ENCODE measurements at places on chromosomes 2 and 18.

DNA sequence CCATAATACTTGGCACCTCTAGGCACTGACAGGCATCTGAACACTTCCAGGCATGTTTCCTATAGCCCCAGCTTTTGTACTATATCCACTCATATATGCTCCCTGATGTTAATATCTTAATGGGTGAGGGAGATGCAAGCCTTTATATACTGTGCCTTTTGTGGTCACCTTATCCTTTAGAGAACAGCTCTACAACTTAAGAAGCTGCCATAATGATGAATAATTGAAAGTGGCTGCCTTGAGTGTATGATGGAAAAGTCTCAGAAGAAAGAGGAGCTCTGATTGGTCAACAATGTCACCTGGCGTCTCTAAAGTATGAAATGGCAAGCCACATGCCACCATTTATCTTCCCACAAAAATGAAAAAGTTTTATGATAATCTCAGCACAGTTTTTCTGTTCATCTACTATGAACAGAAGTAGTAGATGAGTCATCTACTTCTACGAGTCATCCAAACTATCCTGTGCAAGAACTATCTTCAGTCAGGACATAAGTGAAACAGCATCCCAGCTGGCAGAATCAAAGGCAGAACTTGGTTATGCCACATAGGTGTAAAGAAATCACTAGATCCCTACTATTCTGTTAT, 997.9 kb upstream of the CELF4 start:
- no peak for DNase-seq

DNA sequence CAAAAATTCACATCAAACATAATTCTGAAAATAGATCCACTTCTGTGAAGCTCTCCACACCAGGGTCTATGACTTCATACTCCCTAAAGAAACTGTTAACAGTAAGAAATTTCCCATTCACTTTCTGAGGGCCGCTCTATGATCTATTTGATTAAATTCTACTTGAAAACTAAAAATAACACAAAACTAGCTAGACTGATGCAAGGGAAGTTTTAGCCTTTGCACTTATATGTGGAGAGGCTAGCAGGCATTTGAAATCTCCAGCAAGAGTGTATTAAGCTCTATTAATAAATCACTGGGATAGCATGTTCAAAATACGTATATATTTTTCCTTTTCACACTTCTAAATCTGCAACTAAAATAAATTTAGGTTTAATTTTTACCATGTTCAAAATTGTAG, 113.7 kb upstream of the SMAD7 start:
- no peak for DNase-seq

GRCh38 chr18:10460414-10461018, 6.1 kb downstream of the APCDD1 start:
- no peak for DNase-seq

GRCh38 chr2:19632403-19632991, 269.3 kb downstream of the TTC32 start:
- no peak for DNase-seq

DNA sequence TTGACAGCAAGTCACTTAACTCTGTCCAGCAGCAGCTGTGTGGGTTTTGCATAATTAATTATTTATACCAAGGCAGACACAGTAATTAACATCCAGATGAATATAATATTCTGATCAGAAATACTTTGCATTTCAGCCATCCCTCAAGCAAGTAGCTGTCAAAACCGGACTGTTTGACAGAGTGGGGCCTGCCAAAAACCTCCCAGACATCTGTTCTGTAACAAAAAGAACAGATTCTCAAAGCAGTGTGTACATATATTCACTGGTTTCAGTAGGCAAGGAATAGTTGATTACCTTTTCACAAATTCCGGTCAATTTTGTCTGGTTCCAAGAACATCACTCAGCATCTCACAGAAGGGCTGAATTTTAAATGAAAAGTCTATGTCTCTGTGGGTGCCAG, 291.6 kb downstream of the CMPK2 start:
- DNase-seq: no peak

DNA sequence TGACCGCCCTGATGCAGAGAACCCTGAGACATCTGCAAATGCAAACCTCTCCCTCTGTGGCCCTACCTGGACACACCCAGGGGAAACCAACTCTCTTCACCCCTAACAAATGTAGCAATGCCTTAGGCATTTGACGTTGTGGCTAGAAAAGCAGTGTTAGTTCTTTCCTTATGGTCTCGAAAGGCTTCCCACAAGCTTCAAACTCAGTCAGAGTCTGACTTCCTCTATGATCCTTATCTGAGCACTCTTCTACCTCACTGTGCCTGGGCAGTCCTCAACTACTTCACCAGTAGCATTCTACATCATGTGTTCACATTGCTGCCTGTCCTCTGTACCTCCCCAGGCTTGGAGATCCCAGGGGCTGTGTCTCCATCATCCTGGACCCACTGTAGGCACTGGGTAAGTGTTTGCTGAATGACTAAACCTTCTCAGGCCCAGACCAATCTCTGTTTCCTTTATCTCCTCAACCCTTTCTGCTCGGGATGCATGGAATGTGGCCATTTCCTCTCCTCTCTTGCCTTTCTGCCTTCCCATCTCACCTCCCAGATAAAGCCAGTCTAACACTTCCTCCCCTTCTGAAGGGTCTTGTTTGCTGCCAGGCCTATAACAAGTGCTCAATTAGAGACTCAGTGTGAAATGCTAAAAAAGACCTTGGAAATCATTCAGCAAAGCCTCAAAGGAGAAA, 91.7 kb upstream of the ACAA2 start:
- no peak for DNase-seq

- no peak for DNase-seq
Measured at GRCh38 chr18:49207361-49207760, 253.1 kb downstream of the DYM start.

DNA sequence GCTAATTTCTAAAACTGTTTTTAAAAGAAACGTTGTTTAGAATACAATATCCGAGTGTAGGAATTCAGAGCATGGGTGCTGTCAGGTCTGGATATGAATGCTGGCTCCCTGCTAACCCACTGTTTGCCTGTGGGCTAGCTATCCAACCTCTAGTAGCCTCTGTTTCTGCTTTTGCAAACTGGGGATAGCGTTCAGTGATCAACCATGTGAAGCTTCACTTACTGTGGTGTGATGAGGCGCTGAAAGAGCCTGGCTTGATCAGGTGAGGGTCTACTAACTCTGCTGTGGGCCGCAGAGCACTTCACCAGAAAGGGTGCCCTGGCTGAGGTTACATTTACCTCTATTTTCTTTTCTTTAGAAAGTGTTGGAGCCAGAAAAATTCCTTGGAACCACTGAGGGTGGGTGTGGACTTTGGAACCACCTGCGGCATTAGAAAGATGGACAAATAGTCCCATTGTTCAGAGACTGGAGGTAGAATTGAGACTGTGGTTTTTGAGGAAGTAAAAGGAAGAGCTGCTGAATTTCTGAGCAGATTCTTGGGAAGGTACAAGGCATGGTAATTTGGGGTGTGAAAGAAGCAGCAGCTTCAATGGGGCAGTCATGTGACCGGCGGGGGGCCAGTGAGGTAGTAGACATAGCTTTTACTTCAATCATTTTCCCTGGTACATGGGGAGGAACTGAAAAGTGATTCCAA, 96.3 kb upstream of the CD302 start:
- DNase-seq: no peak

DNA sequence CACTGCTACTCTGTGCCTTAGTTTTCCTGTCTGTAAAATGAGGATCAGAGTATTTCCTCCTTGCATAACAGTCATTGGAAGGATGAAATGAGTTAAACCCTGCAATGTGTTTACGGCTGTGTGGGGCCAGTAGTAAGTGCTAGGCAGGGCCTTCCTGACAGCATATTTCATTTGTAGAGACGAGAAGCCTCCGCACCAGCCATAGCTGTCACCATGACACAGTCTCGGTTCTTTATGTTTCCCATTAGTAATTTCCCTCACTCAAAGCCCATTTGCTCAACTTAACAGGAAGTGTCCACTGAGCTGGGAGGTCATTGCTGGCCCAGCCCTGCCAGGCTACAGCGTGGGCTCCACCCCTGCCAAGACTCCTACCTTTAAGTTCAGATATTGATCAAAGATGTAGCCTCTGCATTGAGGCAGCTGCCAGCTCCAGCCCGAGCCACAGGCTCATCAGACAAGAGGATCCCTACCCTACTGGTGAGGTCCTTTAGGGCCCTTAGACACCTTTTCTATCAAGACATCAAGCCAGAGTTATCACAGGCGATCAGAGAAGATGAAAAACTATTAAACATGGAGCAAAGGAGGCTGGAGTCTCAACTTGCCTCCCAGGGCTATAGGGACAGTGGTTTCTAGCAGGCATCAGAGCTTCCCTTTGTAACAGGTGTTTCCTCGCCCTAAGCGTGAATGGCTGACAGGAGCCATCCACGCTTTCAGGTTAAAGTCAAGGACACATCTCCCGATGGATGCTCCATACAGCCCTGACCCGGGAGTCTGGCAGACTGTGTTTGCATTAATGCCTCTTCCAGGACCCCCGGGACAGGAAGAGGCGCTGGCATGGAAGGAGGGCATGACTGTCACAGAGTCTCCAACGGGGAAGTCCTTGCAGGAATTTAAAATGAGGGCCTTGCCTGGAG, 251.7 kb downstream of the NDUFA10 start:
- DNase-seq: no peak

DNA sequence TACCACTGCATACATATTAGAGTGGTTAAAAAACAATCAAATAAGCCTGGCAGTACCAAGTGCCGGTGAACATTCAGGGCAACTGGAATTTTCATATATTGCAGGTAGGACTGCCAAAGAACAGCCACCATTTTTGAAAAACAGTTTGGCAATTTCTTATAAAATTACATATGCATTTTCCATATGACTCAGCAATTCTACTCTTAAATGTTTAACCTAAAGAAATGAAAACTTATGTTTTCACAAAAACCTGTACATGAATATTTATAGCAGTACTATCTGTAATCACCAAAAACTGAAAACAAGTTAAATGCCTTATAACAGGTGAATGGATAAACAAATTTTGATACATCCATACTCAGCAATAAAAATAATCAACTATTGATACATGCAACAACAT, 39.9 kb downstream of the CTAGE1 start:
- no peak for DNase-seq

DNA sequence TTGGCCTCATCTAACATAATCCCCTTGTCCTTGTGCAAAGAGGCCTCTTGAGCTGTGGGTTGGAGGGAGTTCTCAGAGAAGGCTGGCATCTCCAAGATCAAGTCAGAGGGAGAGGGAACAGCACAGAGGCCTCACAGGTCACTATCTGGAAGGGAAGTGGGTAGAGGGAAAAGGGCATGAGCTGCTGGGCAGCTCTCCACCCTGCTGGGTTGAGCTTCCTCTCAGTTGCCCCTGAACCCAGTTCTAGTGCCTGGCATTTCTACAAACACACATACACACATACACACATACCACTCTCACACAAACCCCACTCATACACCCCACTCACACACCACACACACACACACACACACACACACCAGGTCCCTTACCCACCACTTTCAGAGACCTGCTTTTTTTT, 30.3 kb upstream of the RMP24 start:
- DNase-seq: no peak

GRCh38 chr18:23355206-23355605, 97.9 kb upstream of the RIOK3 start:
- DNase-seq: no peak

DNA sequence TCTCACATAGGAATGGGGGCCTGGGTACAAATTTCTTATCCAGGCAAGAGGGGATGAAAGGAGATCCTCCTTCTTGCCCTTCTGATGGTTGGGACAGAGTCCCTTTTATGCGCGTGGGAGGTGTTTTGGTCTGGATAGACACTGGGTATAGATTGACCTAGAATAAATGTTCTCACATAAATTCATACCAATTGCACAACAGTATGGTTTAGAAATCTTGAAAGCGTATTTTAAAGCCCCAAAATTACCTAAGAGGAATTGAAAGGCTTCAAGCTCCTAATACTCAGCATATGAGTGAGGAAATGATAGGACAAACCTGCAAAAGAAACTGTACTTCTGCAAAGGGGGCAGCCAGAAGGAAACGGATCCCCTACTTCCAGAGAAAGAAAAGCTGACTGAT, 2.6 kb upstream of the BCL2 start:
- no peak for DNase-seq

DNA sequence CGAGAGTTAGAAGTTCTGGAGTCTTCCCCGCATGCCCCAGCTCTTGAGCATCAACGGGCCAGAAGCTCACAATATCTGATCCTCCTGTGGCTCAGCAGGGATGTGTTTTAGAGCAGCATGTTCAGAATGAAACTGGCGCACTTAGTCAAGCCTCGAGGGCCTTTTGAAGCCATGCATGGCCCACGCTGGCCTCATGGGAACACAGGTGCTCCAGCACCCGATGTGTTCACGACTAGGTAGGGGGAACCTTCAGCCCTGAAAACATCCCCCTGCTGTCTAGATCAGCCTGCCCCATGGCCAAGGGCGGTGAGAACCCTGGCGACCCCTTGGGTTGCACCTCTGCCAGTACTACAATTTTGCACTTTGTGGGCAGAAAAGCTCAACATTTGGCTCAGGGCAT, 32.8 kb downstream of the MSH6 start:
- DNase-seq: no peak

DNA sequence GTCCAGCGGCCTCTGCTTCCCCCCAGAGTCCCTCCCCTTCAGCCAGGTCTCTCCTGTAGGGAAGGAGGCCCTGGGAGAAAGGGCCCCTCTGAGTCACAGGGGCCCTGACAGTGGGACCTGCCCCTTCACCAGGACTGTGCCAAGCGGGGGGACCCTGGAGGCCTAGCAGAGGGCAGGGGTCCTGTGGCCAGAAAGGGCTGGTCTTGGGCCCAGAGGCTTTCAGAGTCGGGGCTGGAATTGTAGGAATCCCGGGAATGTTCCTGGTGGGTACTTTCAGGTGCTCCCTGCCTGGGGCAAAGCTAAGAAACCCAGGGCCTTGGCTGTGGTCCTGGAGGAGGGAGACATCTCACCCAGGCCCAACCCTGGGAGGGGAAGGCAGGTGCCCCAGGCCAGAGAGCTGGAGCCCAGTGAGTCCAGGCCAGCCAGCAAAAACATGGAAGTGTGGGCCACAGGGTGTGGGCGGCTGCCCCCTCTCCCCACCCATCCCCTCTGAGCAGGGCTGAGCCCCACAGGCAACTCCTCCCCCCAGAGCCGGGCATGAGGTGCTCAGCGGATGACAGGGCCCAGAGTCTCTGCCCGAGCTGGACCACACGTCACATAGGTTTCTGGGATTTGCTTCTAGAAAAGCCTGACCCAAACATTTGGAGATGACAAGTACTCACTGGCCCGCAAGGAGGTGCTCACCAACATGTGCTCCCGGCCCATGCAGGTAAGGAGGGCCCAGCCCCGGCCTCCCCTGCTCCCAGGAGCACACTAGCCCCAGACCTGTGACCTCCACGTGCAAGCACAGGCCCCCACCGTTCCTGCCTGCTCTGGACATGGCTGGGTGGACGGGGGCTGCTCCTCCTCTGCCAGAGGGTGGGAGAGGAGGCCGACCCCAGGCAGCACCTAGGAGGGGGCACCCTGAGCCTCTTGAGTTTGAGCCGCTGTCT, 48.2 kb upstream of the ALPP start:
- DNase-seq: no peak

GRCh38 chr2:30663321-30663720, 143.9 kb downstream of the CAPN13 start:
- no peak for DNase-seq

Measured in Kasumi-1 (cell line).